Ammon's horn (tissue), 1 donor: ENCODE measurements at places on chromosomes 11 and 22.
A peak's percentile ranks its signal among the peaks of the same experiment; 100 is the strongest.

- peak; percentile 35 for DNase-seq
Measured at GRCh38 chr11:83835423-83835822, 549.3 kb upstream of the CCDC90B start.

- DNase-seq: no peak
Measured at GRCh38 chr11:117230286-117230961, 1.4 kb downstream of the PCSK7 start.

DNA sequence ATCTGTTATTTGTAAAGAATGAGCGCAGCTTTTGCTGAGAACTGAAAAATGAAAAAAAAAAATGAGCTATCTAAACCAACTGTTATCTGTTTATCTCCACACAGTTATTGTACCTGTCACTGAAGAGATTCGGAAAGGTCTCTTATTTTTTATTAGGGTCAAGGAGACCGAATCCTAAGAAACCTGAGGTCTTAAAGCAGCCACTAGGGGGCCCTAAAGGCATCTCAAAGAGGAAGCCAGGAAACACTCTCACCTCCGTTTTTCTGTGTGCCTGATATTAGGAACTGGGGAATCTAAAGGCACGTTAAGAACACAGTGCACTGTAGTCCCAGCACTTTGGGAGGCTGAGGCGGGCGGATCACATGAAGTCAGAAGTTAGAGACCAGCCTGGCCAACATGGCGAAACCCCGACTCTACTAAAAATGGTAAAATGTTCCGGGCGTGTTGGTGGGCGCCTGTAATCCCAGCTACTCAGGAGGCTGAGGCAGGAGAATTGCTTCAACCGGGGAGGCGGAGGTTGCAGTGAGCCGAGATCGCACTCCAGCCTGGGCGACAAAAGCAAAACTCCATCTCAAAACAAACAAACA, 3.5 kb upstream of the LARGE1 start:
- peak; percentile 79 for DNase-seq

- no peak for DNase-seq
Measured at GRCh38 chr11:23502826-23503225, 642.6 kb upstream of the CCDC179 start.

- no peak for DNase-seq
Measured at GRCh38 chr11:86483940-86484794, 109.5 kb downstream of the CCDC81 start.

DNA sequence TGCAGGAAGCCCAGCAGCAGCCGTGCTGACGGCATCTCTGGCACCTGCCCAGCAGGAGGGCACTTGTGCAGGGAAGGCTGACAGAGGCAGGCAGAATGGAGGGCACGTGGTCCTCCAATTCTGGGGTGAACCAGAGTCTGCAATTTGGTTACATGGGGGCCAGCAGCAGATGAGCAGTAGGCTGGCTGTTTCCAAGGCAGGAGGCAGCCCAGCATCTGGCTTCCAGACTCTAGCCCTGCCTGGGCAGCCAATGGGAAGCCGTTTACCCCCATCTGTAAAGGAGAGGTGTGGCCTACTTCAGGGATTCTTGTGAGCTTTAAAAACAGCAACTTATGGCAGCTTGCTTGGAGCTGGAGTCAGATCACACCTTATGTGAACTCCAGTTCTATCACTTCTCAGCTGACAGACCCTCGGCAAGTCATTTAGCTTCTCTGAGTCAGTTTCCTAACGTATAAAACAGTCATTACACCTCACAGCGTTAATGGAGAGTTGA, 27.9 kb upstream of the RASL10A start:
- DNase-seq: peak; percentile 59

- DNase-seq: no peak
Measured at GRCh38 chr11:117827521-117828511, 3.3 kb upstream of the FXYD2 start.

DNA sequence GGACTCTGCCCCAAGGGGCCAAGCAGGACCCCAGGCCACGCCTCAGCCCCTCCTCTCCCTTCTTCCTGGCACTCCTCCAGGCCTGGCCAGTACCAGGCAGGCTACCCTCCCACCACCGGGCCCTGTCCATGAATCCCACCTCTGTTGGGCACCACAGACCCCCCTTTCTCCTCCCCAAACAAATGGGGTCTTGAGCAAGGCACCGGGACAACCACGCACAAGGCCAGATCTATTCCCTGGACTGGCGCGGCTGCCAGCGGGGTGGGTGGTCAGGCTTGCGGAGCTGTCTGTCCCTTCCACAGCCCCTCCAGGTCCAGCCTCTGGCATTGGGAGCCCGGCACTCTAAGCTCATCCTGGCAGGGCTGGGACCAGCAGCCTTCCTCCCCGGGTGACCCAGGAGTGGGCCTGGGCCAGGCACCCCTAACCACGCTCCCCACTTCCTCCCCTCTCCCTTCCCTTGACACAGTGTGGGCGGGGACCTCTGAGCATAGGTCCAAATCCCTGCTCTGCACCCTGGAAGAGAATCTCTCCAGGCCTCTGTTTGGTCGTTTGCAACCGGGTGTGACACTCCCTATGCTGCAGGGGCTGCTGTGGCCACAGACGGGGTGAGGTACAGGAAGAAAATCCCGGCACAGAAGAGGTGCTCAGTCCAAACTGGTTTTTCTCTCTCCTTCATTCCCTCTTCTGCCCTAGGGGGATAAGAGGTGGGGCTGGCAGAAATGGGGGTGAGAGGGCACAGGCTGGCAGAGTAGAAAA, 14.6 kb downstream of the ELFN2 start:
- no peak for DNase-seq

DNA sequence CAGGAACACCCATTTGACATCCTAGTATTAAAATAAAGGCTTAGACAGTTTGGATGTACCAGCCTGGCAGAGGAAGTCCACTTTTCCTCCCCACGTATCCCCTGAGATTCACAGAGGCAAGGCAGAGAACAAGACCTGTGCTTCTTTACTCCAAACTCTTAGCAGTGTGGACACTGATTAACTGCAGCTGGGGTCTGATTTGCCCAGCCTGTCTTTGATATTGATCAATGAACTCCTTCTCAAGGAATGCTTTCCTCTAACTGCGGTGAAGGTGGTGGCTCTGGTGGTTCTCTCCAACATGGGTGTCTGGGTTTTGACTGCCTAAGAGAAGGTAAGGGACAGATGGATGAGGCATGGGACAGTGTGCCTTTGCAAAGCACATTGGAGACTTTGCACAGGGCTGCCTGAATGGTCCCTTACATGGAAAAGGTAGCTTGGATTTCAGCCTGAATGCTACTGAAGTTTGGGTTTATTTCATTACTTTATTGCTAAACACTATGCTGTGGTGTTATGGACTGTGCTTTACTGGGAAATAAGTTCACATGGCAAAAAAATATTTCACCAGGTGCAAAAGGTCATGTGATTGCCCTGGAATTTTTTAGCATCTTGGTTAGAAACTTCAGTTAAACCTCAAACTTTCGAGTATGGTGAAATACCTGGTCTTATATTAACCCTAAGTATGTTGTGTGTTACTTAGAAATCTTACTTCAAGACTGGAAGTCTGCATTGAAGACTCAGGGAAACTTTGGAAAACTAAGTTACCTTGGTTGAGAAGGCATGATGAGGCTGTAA, 1.8 kb downstream of the GAS2 start:
- no peak for DNase-seq

DNA sequence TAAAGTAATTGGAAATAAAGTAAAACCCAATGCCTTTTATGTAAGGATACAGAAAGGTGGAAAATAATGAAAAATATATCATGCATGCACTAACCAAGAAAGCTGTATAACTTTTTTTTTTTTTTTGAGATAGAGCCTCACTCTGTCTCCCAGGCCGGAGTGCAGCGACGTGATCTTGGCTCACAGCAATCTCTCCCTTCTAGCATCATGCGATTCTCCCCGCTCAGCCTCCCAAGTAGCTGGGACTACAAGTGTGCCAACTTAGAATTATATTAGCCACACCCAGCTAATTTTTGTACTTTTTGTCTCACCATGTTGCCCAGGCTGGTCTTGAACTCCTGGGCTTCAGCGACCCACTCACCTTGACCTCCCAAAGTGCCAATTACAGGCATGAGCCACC, 4.5 kb downstream of the GGT5 start:
- no peak for DNase-seq

- no peak for DNase-seq
Measured at GRCh38 chr11:129733384-129733783, 82.3 kb upstream of the TMEM45B start.

DNA sequence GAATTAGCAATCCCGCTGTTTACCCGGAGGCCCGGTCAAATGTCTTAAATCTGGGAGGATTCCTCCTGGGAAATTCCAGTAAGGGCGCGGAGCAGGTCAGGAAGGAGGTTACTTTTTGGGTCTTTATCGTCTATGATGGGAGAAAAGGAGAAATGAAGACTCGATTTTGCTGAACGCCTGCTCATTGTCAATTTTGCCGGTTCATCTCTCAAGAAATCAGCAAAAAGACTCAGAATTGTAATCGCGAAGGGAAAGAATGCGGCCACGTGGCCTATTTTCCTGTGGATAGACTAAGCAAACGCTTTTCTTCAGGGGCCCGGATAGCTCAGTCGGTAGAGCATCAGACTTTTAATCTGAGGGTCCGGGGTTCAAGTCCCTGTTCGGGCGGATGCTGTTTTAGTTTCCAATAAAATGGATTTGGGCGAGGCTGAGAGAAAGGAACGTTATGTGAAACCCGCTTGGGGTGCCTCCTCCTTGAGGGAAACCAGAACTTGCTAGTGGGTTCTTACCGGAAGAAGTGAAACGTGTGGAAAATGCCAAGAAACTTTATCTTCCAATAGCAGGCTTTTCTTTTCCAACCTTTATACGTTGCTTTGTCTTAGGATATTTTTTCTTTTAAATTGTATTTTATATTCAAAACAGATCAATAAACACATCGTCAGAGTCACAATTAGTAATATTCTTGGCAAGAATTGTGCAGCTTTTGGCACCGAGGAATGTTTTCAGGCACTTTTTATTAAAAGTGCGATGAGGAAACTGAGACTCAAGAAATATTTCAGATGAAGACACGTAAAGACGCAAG, 45.0 kb downstream of the OR4D9 start:
- peak; percentile 74 for DNase-seq

GRCh38 chr22:48299801-48300200, 1527.9 kb downstream of the BRD1 start:
- no peak for DNase-seq

DNA sequence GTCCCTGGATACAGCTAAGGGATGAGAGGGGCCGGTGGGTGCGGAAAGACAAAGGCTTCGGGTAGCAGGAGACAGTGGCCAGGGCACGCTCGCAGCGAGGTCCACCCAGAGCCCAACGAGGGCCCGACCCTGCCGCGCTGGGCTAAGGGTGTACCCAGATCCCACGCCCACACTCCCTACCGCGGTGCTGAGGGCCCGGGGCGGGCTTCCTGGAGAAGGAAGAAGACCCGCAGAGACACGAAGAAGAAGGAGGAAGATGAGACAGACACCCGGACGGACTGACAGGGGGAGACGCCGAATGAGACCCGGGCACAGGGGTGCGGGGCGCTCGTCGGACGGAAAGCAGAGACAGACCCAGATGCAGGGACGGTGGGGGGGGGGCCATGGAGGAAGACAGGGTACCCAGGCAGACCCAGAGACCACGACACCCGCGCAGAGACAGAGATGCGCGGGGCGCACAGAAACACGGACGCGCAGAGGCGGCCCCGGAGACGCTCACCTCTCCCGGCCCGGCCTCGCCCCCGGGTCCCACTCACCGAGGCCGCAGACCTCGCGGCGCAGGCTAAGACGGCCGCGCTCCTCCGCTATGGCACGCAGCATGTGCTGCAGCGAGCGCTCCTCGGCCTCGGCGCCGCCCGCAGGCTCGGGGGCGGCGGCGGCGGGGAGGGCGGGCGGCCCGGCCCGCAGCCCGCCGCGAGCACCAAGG, 437 bp downstream of the KIAA0930 start:
- DNase-seq: no peak

- DNase-seq: no peak
Measured at GRCh38 chr11:79783833-79784232, 343.0 kb upstream of the TENM4 start.
